A549 treated with Hydrocortisone at 1 μM for 4 hours (cell line): ENCODE measurements at places on chromosomes 12 and 14. TPM values are rescaled to one million over a fixed set of nuclear protein-coding genes. Genes with fewer than 3 reads are reported as not detected.

DLGAP5 gene
- 24.4 to 41.4 TPM (median 29.0 TPM) in 5 replicates for total RNA-seq

TAS2R19 gene
- total RNA-seq: 0.13 to 0.17 TPM (median 0.14 TPM) in 3 of 5 replicates, not detected in the others

E2F7 gene
- 5.6 to 8.6 TPM (median 7.7 TPM) in 5 replicates for total RNA-seq

SLC25A47 gene
- not detected in 5 replicates for total RNA-seq

WIF1 gene
- not detected in 5 replicates for total RNA-seq

MPHOSPH9 gene
- total RNA-seq: 17.2 to 28.3 TPM (median 19.9 TPM) in 5 replicates

ALX1 gene
- total RNA-seq: 4.0 to 5.0 TPM (median 4.4 TPM) in 5 replicates

COL2A1 gene
- total RNA-seq: 0.05 to 0.13 TPM (median 0.12 TPM) in 5 replicates

SCNN1A gene
- 22.8 to 25.8 TPM (median 24.3 TPM) in 5 replicates for total RNA-seq

LHX5 gene
- 0.02 TPM in 1 of 5 replicates, not detected in the others for total RNA-seq

PIK3C2G gene
- total RNA-seq: not detected in 5 replicates

YBX3 gene
- total RNA-seq: 254 to 269 TPM (median 257 TPM) in 5 replicates

AQP2 gene
- not detected in 5 replicates for total RNA-seq

ATG14 gene
- total RNA-seq: 4.5 to 6.5 TPM (median 5.4 TPM) in 5 replicates

DHRS1 gene
- 9.8 to 11.5 TPM (median 11.2 TPM) in 5 replicates for total RNA-seq

TAS2R30 gene
- 0.05 to 0.06 TPM in 2 of 5 replicates, not detected in the others for total RNA-seq

P2RX7 gene
- 0.03 TPM in 1 of 5 replicates, not detected in the others for total RNA-seq

DIO3 gene
- total RNA-seq: 0.05 to 0.08 TPM (median 0.05 TPM) in 4 of 5 replicates, not detected in the other
